Skin of body (tissue), 3 donors: ENCODE measurements at places on chromosomes 1 and 21.

DNA sequence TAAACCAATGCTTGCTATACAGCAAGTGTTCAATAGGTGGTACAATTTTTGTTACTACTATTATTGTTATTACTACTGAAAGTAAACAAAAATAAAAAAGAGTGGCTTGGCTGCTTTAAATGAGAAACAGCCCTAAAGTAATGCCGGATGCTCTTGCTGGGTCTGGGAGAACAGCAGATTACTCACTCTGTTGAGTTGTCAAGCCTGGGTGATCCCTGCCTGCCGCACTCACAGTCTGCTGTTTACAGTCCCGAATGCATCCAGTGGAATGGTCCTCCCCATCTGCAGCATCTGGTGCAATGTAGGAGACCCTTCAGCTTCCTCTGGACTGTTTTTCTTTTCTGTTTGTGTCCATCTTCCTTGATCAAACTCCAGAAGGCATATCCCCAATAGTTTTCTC is 102.7 kb upstream of the IVNS1ABP start:
- DNase-seq: no peak

DNA sequence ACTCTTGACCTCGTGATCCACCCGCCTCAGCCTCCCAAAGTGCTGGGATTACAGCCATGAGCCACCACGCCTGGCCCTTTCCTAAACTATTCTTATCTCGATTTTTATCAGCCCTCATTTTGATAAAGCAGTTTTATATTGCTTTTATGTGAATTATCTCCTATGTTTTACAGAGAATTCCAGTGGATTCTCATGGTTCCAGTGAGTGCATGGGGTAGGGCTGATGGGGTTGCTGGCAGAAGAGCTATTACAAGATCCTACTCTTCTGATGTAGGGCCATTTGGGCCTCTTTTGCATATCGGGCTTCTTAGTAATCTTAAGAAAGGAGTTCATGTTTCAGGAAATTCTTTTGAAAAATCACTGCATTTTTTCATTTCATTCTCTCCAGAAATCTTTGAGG is 187.6 kb downstream of the PBX1 start:
- DNase-seq: no peak

- no peak for DNase-seq
Measured at GRCh38 chr21:36690628-36691554, 8.0 kb upstream of the SIM2 start.

- no peak for DNase-seq
Measured at GRCh38 chr1:229263254-229263653, 7.7 kb upstream of the RAB4A start.

DNA sequence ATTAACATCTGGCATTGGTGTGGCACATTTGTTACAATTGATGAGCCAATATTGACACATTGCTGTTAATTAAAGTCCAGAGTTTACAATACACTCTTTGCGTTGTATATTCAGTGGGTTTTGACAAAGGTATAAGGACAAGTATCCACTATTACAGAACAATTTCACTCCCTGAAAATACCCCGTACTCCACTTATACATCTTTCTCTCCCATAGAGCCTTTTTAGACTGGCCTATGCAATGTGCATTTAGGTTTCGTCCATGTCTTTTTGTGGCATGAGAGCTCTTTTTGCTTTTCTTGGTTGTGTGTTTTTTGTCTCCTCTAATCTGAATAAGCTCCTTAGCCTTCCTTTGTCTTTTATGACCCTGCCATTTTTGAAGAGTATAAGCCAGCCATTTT is 40.6 kb upstream of the TSNAX start:
- no peak for DNase-seq

DNA sequence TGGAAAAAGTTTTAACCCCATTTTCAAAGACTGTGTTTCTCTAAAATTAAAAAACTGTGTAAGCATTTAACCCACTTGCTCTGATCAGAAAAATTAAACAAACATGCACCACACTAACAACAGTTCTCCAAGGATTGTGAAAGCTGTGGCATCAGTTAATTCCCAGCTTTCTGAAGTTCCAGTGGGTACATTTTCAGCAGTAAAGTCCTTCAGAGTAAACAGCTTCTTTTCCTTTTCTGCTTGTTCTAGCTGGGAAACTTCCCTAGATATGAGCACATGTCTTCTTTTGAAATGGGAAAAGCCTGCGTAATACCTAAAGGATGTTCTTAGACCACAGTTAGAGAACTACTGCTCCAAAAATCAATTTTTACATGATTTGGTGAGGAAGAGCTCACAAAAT is 11.1 kb downstream of the PRRX1 start:
- no peak for DNase-seq
